ENCODE measurements at places on chromosomes 16 and 17.

GRCh38 chr16:1430214-1430758, 592 bp upstream of the PERCC1 start:
- DNase-seq: no peak

DNA sequence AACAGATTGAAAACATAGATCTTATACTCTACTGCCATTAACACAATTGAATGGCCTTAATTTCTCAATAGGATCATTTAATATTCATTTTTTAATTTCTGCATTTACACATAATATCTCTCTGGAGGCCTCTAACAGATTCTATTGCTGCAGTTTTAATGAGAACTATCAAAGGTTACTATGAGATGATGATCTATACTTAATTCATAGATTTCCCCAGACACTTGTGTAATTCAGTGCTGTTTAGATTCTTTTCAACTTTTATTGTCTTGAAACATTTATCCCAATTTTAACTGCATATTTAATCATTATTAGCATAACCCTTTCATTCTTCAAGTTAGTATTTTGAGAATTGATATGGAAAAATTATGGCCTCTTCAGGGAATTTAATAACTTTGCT, 1056.5 kb upstream of the CDH8 start:
- no peak for DNase-seq

- no peak for DNase-seq
Measured at GRCh38 chr17:66309793-66310192, 7.4 kb downstream of the PRKCA start.

DNA sequence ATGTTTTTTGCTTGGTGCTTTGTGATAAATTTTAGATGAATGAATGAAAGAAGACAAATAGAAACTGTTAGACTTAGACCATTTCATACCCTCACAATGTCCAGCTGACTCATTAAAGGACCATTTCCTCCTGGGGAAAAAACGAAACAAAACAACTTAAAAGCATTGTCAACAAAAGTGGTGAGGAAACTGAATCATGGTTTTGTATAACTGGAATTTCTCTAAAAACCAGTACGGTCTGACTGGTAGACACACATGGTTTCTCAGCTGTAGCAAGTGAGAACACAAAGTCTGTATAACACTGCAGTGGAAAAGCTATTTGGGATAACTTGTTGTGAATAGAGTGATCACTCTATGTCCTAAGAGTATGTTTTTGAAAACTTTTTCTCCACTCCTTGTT, 5.3 kb upstream of the DDX52 start:
- DNase-seq: no peak

- no peak for DNase-seq
Measured at GRCh38 chr17:77466140-77466539, 325.4 kb downstream of the SEC14L1 start.

GRCh38 chr16:74997042-74997491, 1.8 kb upstream of the ZNRF1 start:
- DNase-seq: no peak

DNA sequence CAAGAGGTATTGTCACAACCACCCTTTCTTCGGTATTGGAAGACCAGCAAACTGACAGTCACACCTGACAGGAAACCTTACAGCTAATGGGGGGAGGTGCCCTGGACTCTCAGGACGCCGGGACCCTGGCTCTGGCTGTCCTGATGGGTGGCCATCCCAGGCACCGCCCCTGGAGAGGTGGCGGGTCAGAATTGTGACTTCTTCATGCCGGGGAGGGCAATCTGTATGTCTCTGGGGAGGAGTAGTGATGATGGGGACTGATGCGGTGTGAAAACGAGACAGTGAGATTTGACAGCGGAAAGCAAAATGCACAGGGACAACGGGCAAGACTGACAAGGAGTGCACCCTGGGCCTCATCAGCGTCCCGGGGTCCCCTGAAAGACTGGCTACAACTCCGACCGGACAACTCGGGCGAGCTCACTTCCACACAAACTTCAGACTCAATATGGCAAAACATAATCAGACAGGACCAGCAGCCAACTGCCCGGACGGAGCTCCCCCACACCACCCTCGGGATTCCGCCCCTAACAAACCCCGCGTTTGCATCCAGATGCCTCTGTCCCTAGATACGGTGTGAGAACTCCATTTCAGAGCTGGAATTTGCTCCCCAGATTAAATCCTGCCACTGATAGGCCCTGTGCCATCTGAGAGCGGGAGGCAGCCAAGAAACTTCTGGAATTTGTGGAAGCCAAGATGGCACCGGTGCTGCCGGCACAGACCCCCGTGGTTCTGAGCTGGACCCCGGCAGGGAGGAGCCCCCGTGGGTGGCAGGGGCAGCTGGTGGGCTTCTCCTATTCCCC, 83.6 kb upstream of the CREBBP start:
- no peak for DNase-seq

GRCh38 chr17:34980681-34981537, 597 bp downstream of the LIG3 start:
- peak; percentile 69 for DNase-seq

- DNase-seq: no peak
Measured at GRCh38 chr17:80665792-80666191, 121.2 kb downstream of the RPTOR start.

DNA sequence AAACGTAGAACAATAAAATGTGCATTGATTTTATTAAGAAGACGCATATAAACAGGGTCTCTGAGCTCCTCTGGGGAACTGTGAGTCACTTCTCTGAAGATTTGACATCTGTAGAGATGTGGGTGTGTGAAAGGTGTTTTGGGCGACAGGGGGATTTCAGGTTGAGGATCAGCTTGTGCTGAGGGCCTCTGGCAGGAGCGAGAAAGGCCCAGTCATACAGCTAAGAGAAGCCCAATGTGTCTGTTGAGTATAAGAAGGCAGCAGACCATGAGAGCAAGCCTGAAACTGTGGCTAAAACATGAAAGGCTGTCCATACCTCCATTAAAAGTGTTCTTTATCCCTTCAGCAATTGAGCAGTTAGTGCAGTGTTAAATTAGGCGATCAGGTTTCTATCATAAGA, 406.5 kb upstream of the MON1B start:
- DNase-seq: no peak

- no peak for DNase-seq
Measured at GRCh38 chr16:19089410-19089955, 22.1 kb downstream of the COQ7 start.

DNA sequence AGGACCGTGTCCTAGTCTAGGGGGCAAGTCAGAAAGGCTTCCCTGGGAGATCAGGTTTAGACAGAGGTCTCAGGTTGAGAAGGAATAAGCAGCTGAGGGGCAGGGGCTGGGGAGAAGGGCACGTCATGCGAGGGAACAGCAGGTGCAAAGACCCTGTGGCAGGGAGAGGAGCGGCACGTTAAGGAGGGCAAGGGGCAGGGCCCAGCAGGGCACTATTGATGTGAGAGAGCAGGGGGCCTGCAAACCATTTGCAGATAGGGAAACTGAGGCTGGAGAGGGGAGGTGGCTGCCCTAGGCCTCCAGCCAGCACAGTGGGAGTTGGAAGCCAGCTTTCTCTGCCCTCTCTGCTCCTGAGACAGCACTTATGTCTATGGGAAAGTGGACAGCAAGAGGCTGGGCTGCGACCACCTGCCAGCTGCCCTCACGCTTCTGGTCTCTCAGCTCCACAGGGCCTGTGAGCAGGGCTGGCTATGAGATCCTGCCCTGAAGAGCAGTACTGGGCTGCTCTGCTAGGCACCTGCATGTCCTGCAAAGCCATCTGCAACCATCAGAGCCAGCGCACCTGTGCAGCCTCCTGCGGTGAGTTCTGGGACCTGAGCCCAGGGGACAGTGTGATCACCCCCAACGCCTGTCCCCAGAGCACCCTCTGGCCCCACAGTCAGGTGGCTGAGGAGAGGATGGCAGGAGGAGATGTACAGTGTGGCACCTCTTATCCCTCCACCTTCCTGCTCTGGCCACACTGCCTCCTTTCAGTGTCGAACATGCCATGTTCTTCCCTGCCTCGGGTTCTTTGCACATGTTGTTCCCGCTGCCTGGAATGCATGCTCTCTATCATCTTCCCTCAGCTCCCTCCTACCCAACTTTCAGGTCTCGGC, 61.5 kb downstream of the USP22 start:
- no peak for DNase-seq

DNA sequence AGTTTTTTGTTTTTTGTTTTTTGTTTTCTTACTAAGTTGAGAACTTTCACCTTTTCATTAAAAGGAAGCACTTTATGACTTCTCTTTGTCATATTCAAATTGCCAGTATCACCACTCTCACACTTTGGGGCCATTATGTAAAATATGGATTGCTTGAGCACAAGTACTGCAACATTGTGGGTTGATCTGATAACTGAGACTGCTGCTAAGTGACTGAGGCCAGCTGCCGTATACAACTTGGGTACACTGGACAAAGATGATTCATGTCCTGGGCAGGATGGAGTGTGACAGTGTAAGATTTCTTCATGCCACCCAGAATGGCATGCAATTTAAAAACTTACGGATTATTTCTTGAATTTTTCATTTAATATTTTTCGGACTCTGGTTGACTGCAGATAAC, 7.8 kb downstream of the TTC19 start:
- no peak for DNase-seq

DNA sequence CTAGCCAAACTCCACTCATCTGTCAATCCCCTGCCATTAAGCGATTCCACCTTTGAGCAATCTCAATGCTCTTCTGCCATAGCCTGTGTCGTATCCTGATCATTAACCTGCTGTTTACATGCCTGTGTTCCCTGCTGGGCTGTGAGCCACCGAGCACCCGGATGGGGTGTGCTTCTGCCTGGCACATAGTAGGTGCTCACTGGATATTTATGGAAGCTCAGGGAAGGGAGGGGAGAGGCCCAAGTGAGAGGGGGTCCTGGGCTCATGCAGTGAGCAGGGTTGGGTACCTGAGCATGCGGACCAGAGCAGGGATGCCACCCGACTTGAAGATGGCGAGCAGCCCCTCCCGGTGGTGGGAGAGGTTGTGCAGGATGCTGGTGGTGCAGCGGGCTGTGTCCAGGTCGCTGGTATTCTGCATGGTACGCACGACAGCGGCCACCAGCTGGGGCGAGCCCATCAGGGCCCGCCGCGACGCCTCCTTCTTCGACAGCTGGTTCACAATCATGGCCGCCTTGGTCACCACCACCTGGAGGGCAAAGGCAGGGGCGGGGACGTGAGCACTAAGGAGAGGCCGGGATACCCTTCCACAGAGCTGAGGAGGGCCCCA, 17.7 kb downstream of the JUP start:
- no peak for DNase-seq

DNA sequence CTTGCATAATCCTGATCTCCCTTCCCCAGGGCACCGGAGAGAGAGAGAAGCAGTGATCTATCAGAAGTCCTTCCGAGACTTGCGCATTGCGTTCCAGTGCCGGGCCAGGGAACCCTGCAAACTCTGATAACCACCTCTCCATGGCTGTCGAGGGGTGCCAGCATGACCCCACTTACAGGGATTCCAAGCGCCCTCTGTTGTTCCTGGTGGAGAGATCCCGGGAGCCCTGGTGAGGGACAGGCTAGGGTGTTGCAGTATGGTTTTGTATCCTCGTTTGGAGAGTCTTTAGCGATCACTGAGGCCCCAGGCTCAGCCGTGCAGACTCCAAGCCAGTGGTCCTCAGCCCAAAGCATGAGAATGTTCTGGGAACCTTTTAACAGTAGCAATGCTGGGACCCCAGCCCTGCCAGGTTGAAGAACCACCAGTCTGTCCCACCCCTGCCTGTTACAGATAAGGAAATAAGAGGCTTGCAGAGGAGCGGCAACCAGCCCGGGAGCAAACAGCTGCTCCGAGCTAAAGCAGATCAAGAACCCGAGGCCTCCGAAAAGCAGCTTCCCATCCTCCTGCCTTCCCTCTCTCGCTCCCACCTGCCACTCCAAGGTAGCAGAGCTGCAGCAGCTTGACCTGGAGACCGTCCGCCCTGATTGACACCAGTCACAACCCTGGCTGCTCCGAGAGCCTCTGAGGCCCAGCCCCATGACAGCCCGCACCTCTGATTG, 150.3 kb upstream of the RPL38 start:
- DNase-seq: no peak

DNA sequence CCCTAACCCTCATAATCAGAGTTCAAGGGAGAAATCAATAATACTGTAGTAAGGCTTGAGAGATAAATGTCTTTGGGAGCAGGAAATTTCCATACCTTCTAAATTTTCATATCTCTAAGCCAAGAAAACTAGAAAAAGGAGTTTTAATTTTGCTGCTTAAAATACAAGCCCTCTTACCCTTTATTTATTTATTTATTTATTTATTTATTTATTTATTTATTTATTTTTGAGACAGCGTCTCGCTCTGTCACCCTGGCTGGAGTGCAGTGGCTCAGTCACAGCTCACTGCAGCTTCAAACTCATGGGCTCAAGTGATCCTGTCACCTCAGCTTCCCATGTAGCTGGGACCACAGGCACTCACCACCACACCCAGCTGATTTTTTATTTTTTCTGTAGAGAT, 69.0 kb upstream of the GNAO1 start:
- no peak for DNase-seq

GRCh38 chr17:38353086-38353604, 1.5 kb downstream of the SOCS7 start:
- no peak for DNase-seq

DNA sequence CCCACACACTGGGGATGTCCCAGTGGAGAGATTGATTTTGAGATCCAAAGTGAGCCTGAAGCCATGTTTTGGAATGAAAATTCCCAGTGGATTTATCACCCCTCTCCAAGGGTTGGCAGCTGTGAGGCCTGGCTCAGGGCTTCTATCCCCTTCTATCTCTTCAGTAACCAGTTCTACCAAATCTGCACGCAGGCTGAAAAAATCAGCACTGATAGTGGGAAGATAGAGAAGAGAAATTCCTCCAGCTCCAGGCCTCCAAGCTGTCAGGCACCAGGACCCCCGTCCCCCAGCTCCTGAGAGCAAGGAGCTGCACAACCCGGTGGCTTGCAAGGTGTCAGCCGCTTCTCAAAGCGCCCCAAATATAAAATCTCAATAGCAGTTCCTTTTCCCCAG, 1.0 kb downstream of the FLOT2 start:
- no peak for DNase-seq

DNA sequence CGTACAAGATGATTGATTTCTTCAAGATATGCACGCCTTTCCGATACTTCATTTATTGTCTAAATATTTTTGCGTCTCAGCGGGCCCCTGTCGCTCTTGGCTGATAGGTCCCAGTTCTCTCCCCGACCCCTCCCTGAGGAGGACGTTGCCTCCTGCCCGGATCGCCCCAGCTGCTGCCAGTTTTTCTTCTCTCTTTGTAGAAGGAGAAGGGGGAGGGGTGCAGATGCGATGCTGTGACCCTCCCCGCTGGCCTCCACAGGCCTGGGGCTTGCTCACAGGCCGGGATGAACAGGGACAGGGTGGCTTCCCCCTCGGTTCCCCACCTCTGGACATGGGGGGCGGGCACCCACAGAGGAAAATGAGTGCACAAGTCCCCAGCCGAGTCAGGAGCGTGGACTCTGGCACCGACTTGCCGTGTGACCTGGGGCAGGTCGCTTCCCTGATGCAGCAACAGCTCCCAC, 53.6 kb upstream of the ZC3H18 start:
- DNase-seq: no peak

GRCh38 chr16:80253741-80254140, 287.1 kb upstream of the DYNLRB2 start:
- DNase-seq: no peak

DNA sequence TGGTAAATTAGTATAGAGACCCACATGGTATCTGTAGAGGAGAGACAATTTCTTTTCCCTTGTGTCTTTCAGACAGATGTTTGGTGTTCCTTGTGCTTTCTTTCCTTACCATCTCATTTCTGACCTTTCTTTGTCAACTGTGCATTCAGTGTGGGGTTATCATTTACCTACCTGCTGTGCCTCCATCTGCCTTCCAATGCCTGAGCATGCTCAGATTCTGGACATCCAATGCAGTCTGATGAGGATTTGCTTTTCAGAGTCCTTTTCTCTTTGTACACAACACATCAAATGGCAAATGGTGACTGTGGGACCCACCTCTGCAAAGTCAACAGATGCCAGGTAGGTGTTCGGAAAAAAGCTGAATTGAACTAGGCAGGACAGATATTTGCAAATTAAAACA, 364.8 kb downstream of the CA10 start:
- peak; percentile 88 for DNase-seq

All from cerebellar cortex (tissue), 1 donor.